ENCODE measurements at places on chromosomes 7 and 10.
A peak's percentile ranks its signal among the peaks of the same experiment; 100 is the strongest.

DNA sequence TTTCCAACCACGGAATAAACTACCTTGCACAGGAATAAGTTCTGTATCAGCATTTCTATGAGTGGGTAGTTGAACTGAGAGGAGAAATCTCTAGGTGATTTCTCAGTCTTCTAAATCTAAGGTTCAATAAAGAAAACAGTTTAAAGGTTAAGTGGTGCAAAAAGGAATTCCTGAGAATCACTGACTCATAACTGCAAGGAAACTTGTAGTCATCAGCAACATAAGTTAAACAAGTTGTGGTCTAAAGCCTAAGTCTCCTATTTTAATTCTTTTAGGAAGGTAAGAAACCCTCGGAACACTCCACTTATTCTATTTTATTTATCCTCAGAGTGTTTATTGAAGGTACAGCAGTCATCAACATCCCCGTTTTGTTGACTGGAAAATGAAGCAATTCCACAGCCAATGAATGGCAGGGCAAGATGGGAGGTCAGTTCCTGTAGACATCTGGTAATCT, 92.4 kb upstream of the PIK3CG start:
- DNase-seq: no peak

GRCh38 chr7:79553811-79554555, 100.5 kb upstream of the MAGI2 start:
- DNase-seq: no peak

DNA sequence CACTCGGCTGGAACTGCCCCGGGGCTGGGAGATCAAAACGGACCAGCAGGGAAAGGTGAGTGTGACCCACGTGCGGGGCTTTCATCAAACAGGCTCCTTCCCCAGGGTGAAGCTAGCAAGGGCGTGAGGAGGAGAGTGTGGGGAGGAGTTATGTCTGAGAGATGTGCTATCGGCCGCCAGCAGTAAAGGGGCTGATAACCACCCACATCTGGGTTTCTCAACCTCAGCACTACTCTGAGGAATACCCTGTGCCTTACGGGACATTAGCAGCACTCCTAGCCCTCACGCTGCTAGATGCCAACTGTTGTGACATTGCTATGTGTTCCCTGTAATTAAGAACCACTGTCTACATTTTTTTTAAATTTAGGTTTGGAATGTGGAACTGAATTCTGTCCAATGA, 113.9 kb upstream of the STK17A start:
- DNase-seq: no peak

- no peak for DNase-seq
Measured at GRCh38 chr10:9796564-9796963, 1221.1 kb upstream of the CELF2 start.

GRCh38 chr10:4838743-4839142, 12.7 kb downstream of the AKR1E2 start:
- no peak for DNase-seq

DNA sequence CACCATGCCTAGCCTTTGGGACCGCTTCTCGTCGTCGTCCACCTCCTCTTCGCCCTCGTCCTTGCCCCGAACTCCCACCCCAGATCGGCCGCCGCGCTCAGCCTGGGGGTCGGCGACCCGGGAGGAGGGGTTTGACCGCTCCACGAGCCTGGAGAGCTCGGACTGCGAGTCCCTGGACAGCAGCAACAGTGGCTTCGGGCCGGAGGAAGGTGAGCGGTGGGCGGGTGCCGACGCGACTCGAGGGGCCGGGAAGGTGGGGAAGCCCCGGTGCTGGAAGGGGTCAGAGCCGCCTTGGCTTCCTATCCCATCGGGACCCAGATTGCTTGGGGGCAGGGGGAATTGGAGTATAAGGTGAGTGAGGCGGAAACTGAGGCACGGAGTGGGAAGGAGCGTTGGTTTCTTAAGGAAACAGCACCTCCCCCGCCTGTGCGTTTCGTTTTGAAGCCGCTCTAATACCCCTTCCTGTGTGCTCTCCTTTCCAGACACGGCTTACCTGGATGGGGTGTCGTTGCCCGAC, 547 bp downstream of the DDIT4 start:
- no peak for DNase-seq

DNA sequence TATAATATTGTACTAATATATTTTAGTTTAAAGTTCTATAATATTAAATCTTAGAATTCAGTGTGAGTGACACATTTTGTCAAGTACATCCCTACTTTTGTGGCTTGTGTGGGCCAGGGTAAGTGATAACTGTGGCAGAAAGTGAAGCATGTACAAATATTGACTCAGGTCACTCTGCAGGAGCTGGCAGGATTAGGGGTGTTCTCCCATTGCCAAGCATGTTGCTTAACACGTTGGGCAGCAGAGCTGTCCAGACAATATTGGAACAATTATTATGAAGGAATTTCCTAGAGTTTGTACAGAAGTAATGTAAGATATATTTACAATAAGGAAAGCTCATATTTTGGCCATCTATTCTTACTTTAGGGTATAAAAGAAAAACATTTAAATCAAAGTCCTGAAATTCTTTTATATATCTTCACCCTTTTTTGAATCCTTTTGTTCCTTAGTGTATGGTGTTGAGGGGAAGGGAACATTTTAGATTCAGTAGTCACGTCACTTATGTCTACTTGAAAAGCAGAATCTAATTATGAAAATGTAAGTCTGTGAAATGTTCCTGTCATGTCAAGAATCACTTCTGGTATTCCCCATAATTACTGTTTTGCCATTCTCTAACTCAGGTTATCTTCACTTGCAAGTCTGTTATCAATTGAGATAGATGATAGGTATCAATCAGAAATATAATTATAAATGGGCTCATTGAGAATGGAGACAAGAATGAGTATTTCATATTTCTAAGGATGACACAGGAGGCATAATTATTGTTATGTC, 4.0 kb downstream of the HDAC9 start:
- DNase-seq: no peak

DNA sequence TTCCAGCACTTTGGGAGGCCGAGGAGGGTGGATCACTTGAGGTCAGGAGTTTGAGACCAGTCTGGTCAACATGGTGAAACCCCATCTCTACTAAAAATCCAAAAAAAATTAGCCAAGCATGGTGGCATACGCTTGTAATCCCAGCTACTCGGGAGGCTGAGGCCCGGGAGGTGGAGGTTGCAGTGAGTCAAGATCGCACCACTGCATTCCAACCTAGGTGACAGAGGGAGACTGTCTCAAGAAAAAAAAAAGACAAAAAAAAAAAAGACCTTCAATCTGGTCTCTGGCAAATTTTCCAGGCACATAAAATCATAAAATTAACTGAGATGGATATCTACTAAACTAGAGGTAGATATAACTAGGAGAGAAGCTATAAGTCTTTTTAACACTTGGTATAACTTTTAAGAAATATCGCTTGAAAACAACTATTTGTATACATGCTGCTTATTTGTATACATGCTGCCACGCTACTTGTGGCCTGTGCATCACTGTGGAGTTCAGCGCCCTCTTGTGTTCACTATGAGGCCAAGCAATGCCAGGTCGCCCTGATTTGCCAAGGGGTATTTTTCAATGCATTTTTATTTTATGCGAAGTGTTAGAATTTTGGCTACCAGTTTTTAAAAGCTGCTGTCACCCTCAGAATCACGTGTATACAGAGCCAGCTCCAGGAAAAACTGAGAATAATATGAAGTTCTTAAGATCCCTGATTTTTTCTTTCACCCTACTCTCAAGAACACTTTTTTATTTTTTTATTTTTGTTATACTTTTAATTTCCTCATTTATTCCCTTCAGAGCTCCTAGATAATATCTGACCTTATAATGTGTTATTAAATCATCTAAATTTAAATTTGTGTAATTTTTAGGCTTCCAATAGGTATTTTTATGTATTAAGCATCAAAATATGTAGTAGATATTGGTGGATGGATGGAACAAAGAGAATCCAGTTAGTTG, 26.7 kb downstream of the CYCS start:
- DNase-seq: peak; percentile 83

GRCh38 chr7:158546214-158546613, 41.4 kb downstream of the PTPRN2 start:
- no peak for DNase-seq

DNA sequence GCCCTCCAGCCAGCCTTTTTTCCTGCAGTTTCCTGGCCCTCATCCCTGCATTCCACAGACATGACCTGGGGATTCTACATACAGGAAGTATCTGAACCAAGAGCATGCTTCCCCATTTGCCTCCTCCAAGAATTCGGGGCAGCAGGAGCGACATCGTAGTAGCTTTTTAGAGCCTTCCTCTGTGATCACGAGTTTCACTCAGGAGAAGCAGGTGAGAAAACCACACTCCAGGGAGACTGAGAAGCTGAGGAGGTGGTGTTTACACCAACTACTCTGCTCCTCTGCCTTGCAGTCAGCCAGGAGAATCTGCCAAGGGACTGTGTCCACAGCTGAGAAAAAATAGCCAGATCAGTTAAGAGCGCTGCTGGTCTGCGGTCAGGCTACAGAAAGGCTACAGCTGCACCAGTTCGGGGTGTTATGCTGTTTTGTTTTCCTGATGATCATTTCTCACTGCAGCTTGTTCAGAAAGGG, 54.1 kb downstream of the HSPA12A start:
- no peak for DNase-seq

GRCh38 chr10:95835149-95835860, 72.5 kb upstream of the CC2D2B start:
- no peak for DNase-seq

DNA sequence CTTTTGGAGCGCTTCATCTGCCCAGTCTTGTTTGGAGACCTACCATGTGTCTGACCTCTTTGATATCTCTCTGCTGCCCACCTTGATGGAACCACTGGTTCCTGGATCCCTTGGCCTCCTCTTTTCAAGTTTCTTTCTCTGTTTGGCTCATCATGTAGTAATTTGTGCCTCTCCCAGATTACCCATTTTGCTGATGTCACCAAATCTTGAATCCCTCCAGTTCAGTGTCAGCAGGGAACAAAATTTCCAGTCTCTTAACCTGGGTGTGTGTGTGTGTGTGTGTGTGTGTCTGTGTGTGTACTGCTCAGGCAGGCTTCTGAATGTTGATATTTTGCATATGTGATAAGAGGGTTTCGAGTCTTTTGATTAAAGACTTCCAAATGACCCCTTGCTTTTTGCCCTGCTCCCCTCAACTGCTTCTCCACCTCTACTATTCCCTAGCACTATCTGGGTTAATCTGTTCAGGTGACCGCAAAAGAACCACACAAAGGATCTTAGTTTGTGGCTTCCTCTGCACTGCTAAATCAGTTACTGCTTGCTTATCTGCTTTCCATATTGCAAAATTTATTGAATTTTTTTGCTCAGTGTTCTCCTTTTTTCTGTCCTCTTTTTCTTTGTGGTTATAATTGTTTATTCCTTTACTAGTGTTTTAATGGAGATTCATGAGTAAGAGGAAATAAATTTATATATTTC, 25.7 kb downstream of the MYO3A start:
- DNase-seq: no peak

- DNase-seq: peak; percentile 43
Measured at GRCh38 chr7:140403878-140404564, at the start of gene RAB19. RAB19 (plus strand) TSS chr7:140404058; CDS start chr7:140407647, 3,589 bp downstream.

DNA sequence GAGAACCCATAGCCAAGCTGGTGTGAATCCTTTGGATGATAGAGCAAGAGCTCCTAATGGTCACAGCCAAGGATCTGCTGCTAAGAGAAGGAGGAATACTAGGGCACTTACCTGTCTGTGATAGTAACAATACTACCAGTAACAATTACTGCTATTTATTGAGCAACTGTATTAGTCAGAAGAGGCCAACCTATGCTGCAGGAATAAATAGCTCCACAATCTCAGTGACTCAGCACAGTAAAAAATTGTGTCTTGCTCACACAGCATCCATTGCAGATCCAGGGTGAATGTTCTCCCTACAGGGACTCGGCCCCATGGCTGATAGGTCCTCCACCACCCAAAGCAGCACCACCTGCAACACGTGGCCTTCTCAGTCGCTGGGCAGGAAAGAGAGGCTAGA, 257.6 kb upstream of the ZMIZ1 start:
- DNase-seq: no peak
